ENCODE measurements at places on chromosomes 2 and 18. TPM values are rescaled to one million over a fixed set of nuclear protein-coding genes. Genes with fewer than 3 reads are reported as not detected.

GRCh38 chr2:239164335-239164871 is 236.4 kb downstream of the HDAC4 start:
- no peak for DNase-seq

DNA sequence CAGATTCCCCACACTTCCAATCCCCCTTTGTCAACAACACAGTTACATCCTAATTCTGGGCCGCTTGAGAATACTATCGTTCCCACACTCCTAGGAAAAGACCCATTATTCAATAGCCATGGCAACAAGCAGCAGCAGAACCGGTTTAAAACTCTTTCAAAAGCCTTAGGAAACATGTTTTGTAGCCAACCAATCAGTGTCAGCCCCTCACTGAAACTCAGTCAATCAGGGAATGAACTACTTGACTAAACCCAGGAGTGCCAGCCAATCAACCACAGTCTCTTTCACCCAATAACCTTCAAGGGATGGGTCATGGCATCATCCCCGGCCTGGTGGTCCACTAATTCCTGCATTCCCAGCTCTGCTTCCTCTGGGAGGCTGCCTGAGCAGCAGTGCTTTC is 204.8 kb upstream of the HS6ST1 start:
- no peak for DNase-seq

DNA sequence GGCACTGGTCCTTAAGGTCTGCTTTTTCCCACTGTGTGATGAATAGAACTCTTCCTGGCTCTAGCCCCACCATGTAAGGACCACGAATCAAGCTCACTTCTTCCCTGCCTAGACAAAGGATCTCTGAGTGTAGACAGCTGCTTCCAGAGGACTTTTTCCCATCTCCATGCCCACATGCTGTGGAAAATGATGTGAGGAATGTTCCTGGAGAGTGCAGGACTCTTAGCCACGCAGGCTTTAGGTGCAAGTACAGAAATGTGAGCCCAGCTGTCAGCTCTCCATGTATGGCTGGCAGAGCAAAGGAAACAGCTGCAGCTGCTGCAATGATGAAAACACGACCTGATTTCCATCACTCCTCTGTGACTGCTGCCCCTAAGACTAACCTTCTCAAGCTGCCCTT is 35.5 kb downstream of the NXPH2 start:
- DNase-seq: peak; percentile 55

GRCh38 chr2:191526536-191526935 is 151.4 kb upstream of the NABP1 start:
- DNase-seq: no peak

- no peak for DNase-seq
These were observed 108.7 kb downstream of the NDUFA10 start for GRCh38 chr2:239916205-239917124.

Gene REG3G
- total RNA-seq: not detected

- DNase-seq: no peak
These were observed 32.2 kb upstream of the CTLA4 start for GRCh38 chr2:203835420-203835819.

DNA sequence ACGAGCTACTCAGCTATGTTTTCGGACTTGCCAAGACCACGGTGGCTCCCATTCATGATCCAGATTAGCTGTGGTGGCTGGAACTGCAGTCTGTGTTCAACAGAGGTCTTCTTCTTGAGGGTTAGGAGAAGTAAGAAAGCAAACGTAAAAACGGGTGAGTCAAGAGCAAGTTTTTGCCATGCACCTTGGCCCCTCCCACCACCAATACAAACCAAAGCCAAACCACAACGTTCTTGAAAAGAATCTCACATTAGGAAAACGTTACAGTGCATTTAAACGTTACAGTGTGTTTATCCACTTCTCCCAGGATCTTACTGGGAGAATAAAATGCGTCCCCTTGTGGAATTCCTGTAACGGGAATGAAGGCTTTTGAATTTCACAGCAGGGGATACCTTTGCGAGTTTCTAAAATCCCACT is 725 bp downstream of the FBXO48 start:
- DNase-seq: peak; percentile 81

- DNase-seq: no peak
These were observed 327.7 kb downstream of the RAD51AP2 start for GRCh38 chr2:17190527-17190926.

Gene SCG2
- not detected for total RNA-seq

DNA sequence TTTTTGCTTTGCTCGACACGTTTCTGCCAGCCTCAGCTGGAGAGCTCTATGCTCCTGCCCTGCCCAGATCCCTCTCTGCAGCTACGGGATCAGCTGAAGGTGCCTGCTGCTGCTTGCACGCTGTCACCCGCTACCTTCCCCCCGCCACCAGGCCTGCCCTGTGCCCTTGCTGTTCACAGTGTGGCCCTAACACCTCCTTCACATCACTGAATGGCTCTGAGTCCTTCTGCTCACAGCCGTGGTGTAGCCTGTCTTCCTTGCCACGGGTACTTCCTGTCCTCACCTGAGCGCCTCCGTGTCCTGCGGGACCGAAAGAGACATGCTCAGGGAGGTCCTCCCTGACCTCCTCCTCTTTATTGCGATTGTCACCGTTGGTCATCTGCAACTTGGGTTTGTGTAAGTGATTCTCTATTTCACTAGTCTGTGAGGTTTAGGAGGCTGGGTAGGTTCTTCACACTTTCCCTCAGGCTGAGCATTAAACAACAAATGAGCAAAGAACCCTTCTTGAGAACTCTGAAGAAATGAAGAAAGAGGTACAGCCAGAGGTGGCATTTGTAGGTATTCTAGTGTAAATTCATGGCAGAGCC is 127.5 kb downstream of the NCK2 start:
- DNase-seq: no peak

DNA sequence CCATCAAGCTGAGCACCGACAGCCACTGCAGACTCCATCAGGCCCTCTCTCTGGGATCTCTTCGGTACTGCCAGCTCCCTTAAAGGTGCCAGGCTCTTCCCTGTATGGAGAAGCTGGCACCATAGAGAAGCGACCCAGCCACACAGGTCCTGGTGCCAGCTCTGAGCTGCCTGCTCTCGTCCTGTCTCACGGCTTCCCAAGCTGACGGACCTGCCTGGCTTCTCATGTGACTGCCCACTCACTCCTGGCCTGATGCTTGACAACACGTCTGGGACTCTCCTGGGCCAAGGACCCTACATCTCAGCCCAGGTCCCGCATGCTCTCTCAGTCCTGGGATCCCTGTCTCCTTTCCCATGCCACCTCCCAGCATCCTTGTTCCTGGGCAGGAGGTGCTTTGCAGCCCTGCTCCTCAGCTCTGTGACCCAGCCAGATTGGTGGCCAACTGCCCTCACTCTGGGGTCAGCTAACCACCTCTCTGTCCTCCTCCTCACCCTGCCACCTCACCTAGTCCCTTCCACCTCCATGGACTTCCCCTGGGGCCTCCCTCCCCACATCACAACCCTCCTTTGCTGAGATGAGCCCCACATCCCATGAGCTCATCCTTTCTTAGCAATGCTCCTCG is 12.5 kb upstream of the ATOH8 start:
- no peak for DNase-seq

Gene SCN3A
- 1.1 TPM for total RNA-seq

DNA sequence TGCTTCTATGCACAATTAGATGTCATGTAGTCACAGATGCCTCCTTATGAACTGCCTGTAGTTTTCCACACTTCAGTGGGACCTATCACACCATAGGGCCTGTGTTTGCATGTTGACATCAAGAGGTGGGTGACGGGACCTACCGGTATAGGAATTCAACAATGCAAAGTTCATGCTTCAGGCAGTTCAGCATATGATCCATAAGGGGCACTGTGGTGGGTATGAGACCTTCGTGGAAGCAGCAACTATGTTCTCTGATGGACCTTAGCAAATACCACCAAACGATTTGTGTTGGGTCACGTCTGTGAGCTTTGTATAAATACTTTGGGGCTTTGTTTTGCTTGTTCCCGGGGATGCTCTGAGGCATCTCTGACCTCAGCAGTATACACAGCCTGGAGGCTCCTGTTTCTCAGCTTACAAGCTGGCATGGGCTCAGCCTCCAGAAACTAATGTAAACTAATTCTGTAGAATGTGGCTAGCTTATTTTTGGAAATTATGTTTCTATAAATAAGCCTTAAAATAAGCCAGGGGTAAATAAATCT is 111.6 kb downstream of the DTNA start:
- no peak for DNase-seq

- DNase-seq: no peak
These were observed 325.8 kb downstream of the DYSF start for GRCh38 chr2:71778936-71779773.

All from hematopoietic multipotent progenitor cell (in vitro differentiated cells).